ENCODE measurements at places on chromosomes 2 and 18. TPM values are rescaled to one million over a fixed set of nuclear protein-coding genes. Genes with fewer than 3 reads are reported as not detected.

DNA sequence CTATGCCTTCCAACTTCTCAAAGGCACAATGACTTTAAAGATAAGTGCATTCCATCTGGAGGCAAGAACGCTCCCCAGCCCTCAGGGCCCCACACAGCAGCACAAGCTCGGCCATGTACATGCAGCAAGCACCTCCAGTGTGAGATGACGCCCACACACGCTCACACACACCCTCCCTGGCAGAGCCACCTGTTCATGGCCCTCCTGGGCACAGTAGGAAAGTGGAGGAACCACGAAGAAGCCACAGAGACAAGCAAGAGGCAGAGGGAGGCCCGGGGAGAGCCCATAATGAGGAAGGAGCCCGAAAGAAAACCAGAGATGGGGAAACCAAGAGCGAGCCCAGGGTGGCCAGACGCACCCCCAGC lies 21.7 kb downstream of the BIN1 start:
- DNase-seq = no peak
- no peaks in the 10 kb centered on the region for H3K36me3 ChIP-seq
- peak overlapping the region; percentile 36 for H3K27ac ChIP-seq
- no peaks in the 10 kb centered on the region for H3K27me3 ChIP-seq

DNA sequence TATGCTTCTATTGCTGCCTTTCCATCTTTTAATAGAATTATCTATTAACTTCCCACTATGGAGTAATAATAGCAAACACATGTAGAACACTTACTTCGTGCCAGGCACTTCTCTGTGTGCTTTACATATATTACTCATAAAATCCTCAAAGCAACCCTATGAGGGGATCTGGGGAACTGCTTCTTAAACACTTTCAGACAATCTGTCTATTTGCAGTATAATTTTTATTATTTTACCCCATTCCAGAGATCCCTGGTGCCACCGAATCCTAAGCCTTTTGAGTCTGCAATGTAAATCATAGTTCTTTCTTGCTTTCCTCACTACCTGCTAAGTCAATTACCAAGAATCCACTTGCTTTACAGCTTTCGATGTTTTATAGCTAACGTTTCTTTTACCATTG lies 25.6 kb upstream of the GCFC2 start:
- no peak for DNase-seq
- H3K27me3 ChIP-seq = no peaks in the 10 kb centered on the region
- no peaks in the 10 kb centered on the region for H3K36me3 ChIP-seq
- no peak overlapping the region for H3K27ac ChIP-seq

DNA sequence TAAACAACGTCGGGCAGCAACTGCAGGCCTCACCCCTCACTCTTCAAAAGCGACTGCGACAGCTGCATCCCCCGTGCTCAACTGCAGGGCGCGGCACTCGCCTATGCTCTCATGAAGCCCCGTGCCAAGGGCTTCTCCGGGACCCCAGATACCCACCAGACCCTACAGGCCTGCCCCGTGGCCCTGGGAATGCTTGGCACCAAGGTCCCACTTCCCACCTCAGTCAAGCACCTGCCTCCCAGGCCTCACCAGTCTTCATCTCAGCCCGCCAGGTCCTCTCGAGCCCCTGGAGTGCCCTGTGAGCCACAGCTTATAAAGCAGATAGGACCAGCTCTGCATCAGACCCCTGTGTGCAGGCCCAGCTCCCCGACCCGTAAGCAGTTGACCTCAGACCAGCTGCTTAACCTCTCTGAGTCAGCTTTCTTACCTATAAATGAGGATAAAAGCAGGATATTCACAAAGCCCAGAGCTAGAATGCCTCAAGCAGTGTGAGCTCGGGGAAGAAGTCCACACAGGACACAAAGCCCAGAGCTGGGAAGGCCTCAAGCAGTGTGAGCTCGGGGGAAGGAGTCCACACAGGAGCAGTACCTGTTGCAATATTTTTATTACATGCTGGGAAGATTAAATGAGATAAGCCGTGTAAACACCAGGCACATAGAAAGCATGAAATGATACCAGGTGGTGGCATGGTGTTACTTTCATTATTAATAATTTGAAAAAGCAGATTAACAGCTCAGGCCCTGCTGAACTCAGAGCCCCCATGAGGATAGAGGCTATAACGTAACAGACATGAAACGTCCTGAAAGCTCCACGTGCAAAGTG lies 96.9 kb downstream of the HDAC4 start:
- no peak overlapping the region for H3K4me3 ChIP-seq
- H3K27ac ChIP-seq = no peak overlapping the region
- no peaks in the 10 kb centered on the region for H3K27me3 ChIP-seq
- no peaks in the 10 kb centered on the region for H3K36me3 ChIP-seq

DNA sequence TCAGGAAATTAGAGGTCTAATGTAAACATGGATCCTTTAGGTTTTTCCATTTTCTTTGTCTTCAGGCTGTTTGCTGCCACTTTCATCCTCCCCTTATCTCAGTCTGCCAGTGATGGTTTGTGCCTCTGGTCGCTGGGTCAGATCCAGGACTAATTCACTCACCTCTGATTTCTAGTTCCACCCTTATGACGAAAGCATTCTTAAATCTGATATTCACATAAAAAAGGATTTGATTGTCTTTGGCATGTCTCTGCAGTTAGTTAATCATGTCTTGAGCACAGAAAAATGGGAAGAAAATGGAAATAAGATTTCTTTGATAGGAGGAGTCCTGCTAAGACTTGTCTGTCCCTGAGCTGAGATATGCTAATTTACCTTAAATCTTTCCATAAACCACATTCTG lies 4.6 kb downstream of the IL1RL1 start:
- H3K4me1 ChIP-seq = peaks cover 2% of the 10 kb centered on the region

DNA sequence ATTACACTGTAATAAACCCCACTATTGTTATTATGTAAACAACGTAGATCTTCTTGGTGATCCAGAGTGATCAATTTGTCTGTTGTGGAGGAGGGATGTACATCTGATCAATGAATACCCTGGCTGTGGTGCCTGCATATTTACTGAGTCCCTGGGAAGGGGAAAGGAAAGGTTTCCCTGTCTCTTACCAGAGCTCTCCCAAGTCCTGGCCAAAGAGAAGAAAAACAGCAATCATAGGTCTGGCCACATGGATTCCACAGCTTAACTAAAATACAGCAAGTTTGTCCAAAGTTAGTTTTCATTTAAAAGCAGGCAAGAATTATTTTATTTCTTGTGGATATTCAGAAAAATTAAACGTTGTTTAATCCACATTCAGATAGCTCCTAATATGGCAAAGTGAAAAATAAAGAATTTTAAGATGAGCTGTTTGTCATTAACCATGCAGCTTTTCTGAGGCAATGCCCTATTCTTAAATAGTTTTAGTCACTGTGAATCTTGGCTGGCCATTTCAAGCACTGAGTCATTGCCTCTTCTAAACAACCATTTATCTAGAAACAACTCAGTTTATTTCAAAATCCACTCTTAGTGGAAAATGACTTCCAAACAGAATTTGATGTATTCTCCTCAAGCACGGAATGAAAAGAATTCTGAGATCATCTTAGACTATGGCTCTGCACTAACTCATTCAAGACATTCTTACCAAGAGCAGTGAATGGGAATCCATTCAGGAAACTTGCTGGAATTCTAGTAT lies 1004.4 kb upstream of the CDH2 start:
- H3K4me1 ChIP-seq = peaks cover 5% of the 10 kb centered on the region
- no peak overlapping the region for H3K27ac ChIP-seq
- H3K36me3 ChIP-seq = no peaks in the 10 kb centered on the region
- H3K27me3 ChIP-seq = no peaks in the 10 kb centered on the region
- H3K4me3 ChIP-seq = no peak overlapping the region

TUBB8B gene
- not detected for total RNA-seq

Data from endodermal cell (in vitro differentiated cells).